Urinary bladder (tissue), 4 donors: ENCODE measurements at places on chromosomes 6 and 20. TPM values are rescaled to one million over a fixed set of nuclear protein-coding genes. Genes with fewer than 3 reads are reported as not detected.

GRCh38 chr20:35975576-35976373 lies 7.4 kb downstream of the CNBD2 start:
- no peak for DNase-seq

DNA sequence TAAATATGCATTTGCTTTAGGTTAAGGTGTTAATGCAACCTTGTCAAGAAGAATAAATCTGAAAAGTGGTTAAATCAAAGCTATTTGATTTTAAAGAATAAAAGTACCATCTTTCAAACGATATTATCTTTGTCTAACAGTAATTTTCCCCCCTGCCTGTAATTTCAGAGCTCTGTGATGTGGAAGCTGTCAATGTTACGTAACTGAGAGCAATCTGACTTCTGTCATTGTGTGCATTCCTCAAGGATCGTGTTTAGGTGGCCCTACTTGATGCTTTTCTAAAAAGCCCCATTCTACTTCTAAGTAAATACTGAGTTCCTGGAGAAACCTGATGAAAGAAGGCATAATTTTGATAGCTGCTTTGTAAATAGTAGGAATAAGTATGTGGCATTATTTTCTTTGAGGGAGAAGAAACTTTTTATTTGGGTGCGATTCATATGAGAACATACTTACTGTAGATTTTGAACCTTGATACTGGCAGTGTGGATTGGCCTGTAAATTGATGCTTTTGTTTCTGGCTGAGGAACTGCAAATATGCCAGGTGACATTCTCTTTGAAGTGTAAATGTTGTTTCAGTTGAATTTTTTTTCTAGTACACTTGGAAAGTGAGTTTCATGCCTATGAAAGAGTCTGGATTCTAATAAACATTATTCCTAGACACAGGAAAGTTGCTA lies 529.6 kb upstream of the FLRT3 start:
- no peak for DNase-seq

DNA sequence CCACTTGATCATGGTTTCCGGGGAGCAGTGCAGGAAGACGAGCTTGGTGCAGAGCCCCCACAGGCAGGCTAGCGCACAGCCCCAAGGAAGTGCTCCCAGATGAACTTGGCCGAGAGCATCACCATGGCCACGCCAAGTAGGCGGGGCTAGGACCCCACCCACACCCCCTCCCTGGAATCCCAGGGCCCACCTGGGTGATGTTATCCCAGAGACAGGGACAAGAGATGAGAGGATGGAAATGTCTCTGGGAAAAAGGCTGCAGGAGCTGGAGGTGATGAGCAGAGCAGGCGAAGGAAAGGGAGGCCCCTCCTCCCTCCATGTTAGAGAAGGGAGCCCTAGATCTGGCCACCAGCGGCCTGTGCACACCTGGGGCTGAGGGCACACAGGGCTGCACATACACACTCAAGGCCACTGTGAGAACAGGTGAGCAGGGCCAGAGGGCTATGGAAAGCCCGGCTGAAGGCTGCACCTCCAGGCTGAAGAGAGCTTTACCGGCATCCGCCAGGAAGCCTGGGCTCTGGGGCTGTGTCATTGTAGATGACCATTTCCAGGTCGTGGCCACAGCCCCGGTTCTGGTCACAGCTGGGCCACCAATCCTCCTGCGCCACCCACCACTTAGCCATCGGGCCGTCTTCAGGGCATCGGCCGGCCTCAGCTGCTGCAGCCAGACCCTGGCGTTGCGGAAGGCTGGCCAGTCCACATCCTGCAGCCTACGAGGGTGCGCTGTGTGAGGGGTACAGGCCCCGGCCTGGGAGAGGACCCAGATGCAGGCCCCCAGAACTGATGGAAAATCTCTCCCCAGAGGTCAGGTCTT lies 24.9 kb downstream of the NPEPL1 start:
- DNase-seq, result no peak

DNA sequence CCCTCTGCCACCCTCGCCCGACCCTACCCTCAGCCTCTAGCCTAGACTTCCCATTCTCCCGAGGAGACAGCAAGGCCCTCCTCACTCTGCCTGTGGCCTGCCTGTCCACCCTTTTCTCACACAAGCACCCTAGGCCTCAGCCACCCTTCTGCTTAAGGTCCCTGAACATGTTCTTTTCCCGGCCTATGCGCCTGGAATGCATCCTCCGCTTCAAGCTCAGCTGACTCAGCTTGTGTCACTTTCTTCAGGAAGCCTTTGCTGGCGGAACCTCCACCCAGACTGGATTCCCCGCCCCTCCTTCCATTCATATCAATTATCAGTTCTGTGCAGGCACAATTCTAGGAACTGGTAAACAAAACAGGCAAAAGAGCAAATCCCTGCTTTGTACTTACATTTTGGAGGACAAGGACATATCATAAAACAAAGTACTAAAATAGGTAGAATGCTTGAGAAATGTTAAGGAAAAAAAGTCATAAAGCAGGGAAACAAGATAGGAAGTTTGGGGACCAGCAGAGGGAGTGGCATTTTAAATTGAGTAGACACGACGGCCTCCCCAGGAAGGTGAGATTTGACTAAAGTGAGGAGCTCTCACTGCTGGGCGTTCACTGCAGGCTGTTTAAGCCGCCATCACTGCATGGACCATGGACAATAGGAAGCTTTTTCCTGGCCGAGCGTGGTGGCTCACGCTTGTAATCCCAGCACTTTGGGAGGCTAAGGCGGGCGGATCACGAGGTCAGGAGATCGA lies 17.9 kb upstream of the SNHG17 start:
- no peak for DNase-seq

GRCh38 chr6:55518529-55519060 lies 60.4 kb downstream of the HMGCLL1 start:
- DNase-seq, result no peak

Gene PTCRA
- not detected for total RNA-seq
